Spinal cord (tissue), 10 donors: ENCODE measurements at places on chromosomes 5 and 9.

DNA sequence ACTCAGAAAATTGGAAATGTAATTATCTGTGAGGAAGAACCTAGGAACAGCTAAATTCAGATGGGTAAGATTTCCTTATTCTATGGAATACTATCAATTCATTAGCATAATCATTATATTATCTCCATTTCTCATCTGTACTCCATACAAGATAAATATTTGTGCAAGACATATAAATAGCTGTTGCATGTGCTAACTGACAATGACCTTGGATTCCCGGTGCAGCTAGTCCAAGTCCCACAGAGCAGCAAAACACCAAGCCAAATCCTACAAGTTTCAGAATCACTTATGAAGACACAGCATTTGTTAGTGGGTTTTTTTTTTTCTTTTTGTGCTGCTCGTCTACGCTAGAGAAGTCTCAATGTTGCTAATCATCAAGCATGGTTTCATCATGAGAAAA lies 64.8 kb downstream of the NUDT12 start:
- no peak for DNase-seq

DNA sequence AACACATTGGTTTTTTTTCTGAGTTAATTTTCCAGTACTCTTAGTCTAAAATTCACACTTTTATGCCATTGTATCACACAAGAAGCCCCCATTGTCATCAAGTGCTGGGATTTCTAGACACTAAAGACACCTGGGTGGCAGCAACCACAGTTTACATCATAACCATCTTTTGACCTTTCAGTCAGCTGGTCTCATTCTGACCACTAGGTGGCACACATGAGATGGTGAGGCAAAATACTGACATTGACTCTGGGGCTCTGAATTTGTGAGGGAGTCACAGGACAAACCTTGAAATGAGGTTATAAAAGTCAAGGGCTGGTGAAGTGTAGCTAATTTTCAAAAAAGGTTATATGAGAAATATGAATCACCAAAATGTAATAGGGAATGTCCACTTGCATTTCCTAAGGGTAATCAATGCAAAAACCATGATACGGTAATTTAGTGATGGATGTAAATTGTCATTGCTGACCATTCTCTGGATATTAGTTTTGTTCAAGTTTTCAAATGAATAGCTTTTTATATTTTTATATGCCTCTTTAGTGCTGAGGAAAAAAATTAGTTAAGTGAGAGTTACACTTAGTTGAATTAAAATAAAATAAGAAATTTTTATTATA lies 229.4 kb downstream of the DMAC1 start:
- no peak for DNase-seq

DNA sequence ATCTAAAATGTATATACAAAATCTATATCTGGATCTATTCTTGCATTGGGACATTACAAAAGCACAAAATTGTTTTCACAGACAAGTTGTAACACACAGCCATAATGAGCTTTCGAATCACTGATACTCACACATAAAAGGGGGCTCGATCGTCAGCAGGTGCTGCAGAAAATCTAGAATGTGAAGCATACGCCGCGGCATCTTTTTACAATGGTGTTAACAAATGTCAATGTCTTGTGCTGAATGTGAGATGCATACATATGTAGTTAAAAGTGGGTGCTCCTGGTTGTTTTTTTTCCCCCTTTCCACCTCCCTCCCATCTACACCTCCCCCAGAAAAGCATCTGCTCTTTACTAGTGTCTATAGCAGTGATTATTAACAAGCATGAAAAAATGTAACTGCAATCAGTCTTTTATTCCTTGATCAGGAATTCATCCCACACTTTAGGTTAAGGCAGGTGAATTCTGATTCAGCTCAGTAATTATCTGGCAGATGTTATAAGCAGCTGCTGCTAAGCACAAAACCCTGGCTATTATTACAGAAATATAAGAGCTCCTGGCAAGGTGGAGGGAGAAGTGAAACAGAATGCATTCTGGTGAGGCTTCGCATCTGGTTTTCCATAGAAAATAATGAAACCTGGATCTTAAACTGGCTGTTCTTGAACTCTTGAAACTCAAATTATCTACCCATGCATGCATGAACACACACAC lies 114.1 kb downstream of the MPDZ start:
- DNase-seq: no peak

- no peak for DNase-seq
These were observed 23.7 kb upstream of the PURA start for GRCh38 chr5:140090251-140090650.

DNA sequence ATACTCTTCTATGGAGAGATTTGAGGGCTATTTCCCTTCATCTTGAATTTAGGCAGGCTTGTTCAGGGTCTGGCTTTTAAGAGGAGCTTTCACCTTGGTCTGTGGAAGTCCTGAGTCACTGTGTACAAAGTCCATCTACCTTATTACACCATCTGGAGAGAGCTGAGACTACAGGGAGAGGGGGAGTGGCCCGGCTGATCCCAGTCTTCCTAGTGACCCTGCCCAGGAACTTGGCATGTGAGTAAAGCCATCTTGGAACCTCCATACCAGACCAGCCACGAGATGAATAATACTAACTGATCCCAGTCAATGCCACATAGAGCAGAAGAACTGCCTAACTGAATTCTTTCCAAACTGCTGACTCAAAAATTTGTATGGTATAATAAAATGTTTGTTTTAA lies 8.4 kb upstream of the IL6ST start:
- DNase-seq: no peak

DNA sequence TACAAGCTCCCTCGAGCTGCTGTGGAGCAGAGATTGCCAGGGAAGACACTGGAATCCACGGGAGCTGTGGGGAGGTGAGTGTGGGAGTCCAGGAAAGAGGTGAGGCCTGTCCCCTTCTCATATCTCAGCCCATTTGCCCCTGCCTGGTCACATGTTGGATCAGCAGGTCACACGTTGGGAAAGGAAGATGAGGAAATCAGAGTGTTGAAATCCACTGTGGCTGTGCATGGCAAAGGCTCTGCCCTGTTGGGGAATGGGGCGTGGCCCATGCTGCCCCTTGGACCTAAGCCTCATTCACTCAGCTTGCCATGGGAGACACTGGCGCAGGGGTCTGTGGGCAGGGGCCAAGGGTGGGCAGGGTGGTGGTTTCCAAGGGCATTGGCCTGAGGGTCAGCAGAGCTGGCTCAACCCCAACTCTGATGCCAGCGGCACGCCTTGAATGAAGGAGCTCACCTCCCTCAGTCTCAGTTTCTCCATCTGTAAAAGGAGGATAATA lies 85.4 kb upstream of the CPEB4 start:
- no peak for DNase-seq

DNA sequence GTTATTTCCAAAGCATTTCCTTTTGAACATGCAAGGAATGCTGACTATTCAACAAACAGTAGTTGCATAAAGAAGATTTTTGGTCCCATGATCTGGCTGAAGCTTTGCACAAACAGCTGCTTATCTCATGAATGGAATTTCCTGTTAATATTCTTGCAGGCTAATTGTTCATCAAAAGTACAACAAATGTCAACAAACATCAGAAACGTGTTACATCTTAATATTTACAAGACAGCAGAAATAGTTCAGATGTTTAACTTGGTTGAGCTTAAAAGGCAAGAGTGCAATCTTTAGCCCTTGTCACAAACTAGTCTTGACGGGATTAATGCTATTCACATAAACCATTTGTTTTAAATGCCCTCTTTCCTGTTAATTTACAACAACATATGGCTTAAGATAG lies 47.9 kb upstream of the BASP1 start:
- no peak for DNase-seq

DNA sequence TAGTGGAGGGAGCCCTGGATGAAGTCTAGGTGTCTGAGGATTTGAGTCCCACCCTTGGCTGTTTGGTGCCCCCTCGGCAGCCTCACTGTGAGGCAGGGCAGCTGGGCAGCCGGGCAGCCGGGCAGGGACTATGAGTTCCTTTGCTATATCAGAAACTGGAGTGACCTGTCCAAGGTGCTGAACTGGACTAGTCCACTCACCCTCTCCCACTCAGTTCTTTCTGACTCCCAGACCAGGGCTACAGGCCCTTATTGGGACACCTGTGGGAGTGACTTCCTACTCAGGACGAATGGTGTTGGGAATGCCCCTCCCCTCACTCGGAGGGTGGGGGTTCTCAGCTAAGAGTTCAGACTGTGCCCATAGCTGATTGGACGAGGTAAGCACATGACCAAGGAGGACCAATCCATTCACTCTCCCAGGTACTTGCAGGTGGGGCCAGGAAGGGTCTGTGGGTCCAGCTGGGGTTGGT lies 34.1 kb upstream of the RAPGEF1 start:
- DNase-seq: peak; percentile 58

GRCh38 chr9:76403352-76403751 lies 9.1 kb upstream of the RFK start:
- DNase-seq: no peak

GRCh38 chr9:21465859-21466518 lies 16.1 kb downstream of the IFNE start:
- DNase-seq: peak; percentile 9

DNA sequence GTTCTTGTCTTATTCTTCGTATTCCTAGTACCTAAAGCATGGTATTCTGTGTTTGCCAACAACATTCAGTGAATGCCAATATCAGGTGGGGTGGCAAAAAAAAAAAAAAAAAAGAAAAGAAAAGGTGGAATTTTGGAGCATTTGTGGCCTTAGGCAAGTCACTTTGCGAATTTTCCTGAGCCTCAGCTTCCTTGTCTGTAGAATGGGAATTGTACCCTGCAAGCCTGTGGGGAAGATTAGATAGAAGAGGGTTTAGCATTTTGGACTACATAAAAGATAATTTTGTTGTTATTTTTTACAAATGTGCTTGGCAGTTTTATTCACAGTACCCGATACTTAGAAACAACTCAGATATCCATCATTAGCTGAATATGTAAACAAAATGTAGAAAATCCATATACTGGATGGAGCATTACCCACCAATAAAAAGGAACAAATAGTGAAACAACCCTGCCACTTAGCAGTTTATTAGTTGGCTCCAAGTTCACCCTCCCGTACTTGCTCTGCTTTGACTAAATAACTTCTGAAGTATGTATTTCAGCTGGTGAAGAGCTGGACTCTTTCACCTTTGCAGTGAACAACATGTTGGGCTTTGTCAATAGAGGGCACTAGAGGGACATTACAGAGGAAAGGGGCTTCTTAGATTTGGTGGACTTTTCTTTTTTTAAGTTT lies 13.6 kb downstream of the UBE2D2 start:
- no peak for DNase-seq

- no peak for DNase-seq
These were observed 185.2 kb downstream of the CCDC171 start for GRCh38 chr9:15738011-15738410.

DNA sequence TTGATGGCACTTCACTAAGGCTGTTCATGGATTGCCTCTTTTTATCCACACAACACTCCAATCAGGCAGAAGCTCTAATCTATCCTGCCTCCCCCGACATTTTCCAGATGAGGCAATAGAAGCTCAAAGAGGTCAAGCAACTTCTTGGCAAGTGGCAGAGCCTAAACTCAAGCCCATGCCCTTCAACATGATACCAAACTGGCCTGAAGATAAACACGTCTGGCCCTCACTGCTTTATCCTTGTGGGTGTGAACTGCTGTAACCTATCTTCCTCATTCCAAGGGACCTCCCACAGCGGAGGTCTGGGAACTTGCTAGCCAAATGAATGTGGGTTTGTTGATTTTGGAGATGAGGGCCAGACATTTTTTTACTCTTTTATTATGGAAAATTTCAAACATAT lies 9.5 kb downstream of the SLC35A4 start:
- no peak for DNase-seq

- DNase-seq: no peak
These were observed 37.1 kb downstream of the PLPP1 start for GRCh38 chr5:55497712-55498111.

DNA sequence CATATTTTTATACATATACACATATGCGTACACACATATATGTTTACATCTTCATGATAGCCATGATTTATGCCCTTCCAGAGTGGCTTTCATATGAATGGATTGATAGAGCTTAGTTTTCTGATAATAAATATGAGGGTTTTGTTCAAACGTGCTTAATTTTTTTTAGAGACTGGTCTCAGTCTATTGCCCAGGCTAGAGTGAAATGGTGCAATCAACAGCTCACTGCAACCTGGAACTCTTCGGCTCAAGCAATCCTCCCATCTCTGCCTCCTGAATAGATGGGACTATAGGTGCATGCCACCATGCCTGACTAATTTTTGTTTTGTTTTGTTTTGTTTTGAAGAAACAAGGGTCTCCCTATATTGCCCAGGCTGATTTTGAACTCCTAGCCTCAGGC lies 48.6 kb upstream of the ZSWIM6 start:
- DNase-seq: no peak

GRCh38 chr9:96140296-96141127 lies 161.5 kb downstream of the HSD17B3 start:
- no peak for DNase-seq

GRCh38 chr9:93111371-93112115 lies 15.5 kb downstream of the CARD19 start:
- DNase-seq: no peak

DNA sequence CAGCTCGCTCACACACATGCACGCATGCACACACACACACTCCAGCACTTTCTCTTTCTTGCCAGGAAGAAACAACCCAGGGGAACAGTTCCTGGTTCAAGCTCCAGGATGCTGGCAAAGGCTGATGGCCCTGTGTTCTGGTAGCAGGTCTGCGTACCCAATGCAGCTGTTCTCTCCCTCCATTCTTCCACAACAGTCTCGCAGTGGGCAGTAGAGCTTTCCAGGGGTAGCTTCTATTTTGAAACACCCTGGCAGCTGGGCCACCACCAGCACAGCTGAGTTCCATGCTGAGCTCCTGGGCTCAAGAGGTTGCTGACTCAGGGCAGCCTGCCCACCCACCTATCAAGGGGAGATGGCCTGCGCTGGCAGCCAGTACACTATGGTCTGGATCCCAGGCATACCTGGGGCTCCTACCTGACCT lies 4.7 kb downstream of the VDAC1 start:
- DNase-seq: peak; percentile 55

GRCh38 chr5:115179394-115180164 lies 9.9 kb upstream of the TRIM36 start:
- DNase-seq: peak; percentile 13

- DNase-seq: no peak
These were observed 19.8 kb upstream of the ITGA1 start for GRCh38 chr5:52767766-52768480.

GRCh38 chr9:17083258-17083657 lies 51.6 kb upstream of the CNTLN start:
- no peak for DNase-seq
